SJCRH30 (cell line): ENCODE measurements at places on chromosomes 2 and 18. TPM values are rescaled to one million over a fixed set of nuclear protein-coding genes. Genes with fewer than 3 reads are reported as not detected.
A peak's percentile ranks its signal among the peaks of the same experiment; 100 is the strongest.

DNA sequence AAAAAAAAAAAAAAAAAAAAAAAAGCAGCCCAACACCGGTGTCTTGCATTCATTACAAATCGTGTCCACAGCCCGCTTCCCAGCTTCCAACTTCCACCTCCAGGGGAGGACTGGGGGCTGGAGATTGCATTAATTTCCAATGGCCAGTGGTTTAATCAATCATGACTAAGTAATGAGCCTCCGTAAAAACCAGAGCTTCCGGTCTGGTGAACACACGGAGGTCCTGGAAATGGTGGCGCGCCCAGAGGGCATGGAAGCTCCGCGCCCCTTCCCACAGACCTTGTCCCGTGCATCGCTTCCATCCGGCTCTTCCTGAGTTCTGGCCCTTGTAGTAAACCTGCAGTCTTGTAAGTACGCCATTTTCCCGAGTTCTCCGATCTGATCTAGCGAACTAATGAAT lies 43.6 kb downstream of the EEF1B2 start:
- no peaks in the 10 kb centered on the region for H3K27me3 ChIP-seq
- H3K4me1 ChIP-seq, result no peaks in the 10 kb centered on the region
- H3K27ac ChIP-seq, result no peak overlapping the region
- DNase-seq, result no peak
- no peak overlapping the region for H3K4me3 ChIP-seq

- no peaks in the 10 kb centered on the region for H3K36me3 ChIP-seq
- H3K27me3 ChIP-seq, result no peaks in the 10 kb centered on the region
- no peak overlapping the region for H3K4me3 ChIP-seq
Measured at GRCh38 chr18:75238100-75238499, 27.5 kb downstream of the TSHZ1 start.

- H3K27ac ChIP-seq, result no peak overlapping the region
- H3K36me3 ChIP-seq, result no peaks in the 10 kb centered on the region
- no peak overlapping the region for H3K4me3 ChIP-seq
Measured at GRCh38 chr2:239025096-239025801, 177.4 kb downstream of the TWIST2 start.

- H3K4me3 ChIP-seq, result no peak overlapping the region
- no peaks in the 10 kb centered on the region for H3K36me3 ChIP-seq
- H3K27me3 ChIP-seq, result no peaks in the 10 kb centered on the region
- DNase-seq, result no peak
Measured at GRCh38 chr18:80178935-80179818, 68.1 kb downstream of the PARD6G start.

DNA sequence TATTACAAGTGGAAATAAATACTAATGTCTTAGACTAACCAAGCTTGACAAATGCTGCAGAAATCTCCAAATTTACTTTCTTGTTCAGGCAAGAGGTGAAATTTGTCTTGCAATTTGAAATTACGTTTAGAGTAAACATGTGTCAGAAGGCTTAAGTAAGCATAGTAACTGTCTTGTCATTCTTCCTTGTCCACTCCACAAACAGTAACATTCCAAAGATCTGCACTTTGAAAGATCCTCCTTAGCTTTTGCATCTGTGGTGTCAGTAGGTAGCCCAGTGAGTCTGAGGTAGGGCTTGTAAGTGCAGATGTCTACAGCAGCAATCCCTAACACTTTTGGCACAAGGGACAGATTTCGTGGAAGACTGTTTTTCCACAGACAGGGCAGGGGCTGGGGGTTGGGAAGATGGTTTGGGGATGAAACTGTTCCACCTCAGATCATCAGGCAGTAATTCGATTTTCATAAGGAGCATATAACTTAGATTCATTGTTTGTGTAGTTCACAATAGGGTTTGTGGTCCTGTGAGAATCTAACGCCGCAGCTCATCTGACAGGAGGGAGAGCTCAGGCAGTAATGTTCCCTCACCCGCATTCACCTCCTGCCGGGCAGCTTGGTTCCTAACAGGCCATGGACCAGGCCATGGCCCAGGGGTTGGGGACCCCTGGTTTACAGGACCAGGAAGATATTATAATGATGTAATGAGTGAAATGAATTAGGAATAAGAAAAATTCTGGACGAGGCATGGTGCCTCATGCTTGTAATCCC lies 18.6 kb downstream of the RASGRP3 start:
- no peaks in the 10 kb centered on the region for H3K27me3 ChIP-seq
- no peak overlapping the region for H3K4me3 ChIP-seq
- H3K27ac ChIP-seq, result no peak overlapping the region
- H3K36me3 ChIP-seq, result no peaks in the 10 kb centered on the region
- no peak for DNase-seq

- no peak overlapping the region for H3K4me3 ChIP-seq
- no peaks in the 10 kb centered on the region for H3K27me3 ChIP-seq
- no peaks in the 10 kb centered on the region for H3K36me3 ChIP-seq
- H3K27ac ChIP-seq, result no peak overlapping the region
Measured at GRCh38 chr18:72444798-72445155, 99.4 kb downstream of the CBLN2 start.

DNA sequence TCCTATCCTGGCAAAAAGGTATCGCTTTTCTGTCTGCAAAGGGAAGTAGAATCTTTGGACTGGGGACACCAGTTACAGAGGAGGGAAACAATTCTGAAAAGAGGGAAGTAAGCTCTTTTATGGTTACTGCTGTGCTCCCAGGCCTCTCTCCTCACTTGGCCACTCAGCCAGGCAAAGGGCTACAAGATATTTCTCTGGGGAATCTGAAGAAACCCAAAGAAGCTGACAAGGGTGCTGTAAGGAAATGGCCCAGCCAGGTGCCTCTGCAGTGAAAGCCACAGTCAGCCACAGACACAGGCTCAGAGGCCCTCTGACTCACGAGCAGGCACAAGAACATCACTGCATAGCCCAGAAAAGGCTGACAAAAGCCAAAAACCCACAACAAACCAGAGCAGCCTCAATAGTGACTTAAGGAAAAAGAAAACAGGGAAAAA lies 5.8 kb downstream of the HDLBP start:
- no peak for DNase-seq
- H3K27ac ChIP-seq, result no peak overlapping the region
- H3K4me1 ChIP-seq, result no peaks in the 10 kb centered on the region

DNA sequence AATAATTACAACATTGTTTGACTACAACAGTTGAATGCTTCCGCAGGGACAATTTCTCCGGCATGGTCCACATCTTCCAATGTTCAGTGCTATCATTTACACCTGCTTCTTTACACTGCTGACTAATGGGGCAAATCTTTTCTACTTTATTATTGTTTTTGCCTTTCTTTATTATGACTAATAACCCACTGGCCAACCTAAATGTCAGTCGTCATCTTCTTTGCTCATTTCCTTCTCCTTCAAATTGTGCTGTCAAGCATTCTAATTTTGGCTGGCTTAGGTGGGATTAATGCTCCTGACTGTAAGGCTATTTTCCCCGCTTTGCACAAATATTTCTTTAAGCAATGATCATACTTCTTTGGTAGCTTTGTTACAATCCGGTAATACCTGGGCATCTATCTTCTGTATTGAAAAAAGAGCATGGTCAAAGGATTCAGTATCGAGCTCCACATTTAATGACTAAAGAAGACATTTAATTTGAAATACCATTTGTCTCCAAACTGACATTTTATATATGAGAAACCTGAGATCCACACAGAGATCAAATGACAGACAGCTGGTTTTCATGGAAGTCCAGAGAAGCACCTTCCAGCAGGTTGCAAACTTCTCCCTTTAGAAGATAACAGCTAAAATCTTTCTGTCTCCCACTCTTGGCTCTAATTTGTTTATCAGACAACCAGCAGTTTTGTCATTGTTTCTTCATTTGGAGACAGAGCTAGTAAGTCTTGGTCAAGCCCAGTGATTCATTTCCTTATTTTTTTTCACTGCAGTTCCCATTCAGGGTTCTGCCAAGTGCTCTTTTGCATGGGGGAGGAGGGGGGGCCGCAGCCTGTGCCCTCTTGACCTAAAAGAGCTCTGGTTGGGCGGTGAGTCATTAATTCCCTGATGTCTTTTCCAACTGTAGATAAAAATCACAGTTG lies 132.9 kb downstream of the SOCS6 start:
- no peak overlapping the region for H3K27ac ChIP-seq
- H3K4me3 ChIP-seq, result no peak overlapping the region
- H3K36me3 ChIP-seq, result no peaks in the 10 kb centered on the region
- no peaks in the 10 kb centered on the region for H3K27me3 ChIP-seq
- H3K4me1 ChIP-seq, result 0 out of 2 replicates have a peak, but pooled peaks cover 5% of the 10 kb centered on the region
- DNase-seq, result peak; percentile 21

DNA sequence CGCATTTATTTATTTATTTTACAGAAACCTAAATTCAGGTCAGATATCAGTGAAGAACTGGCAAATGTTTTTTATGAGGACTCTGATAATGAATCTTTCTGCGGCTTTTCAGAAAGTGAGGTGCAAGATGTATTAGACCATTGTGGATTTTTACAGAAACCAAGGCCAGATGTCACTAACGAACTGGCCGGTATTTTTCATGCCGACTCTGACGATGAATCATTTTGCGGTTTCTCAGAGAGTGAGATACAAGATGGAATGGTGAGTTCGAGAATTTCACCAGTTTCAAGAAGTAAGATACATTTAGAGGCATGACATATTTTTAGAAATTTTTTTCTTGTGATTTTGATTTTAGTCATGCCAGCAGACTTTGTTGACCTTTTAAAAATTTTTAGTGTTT lies 4.6 kb downstream of the CDCA7 start:
- no peak overlapping the region for H3K27ac ChIP-seq
- no peak overlapping the region for H3K4me3 ChIP-seq
- no peaks in the 10 kb centered on the region for H3K27me3 ChIP-seq
- peaks cover 41% of the 10 kb centered on the region for H3K36me3 ChIP-seq
- no peak for DNase-seq

GRCh38 chr18:27073404-27073830 lies 111.7 kb downstream of the CHST9 start:
- H3K4me3 ChIP-seq, result no peak overlapping the region
- H3K36me3 ChIP-seq, result no peaks in the 10 kb centered on the region
- no peak for DNase-seq
- H3K4me1 ChIP-seq, result no peaks in the 10 kb centered on the region
- no peaks in the 10 kb centered on the region for H3K27me3 ChIP-seq
- no peak overlapping the region for H3K27ac ChIP-seq

DNA sequence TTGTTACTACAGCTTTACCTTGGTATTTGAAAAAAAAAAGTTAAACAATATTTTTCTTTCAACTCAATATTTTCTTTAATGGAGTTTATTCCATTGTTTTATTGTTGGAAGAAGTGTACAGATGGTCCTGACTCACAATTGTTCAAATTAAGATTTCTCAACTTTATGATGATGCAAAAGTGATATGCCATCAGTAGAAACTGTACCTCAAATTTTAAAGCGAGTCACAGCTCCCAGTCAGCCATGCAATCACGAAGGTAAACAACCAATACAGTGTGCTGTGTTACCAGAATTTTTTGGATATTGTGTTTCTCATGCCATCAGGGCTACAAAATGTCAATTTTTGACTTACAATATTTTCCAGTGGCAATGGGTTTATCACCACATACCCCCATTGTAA lies 54.0 kb upstream of the COL5A2 start:
- H3K4me1 ChIP-seq, result no peaks in the 10 kb centered on the region
- no peak for DNase-seq
- no peaks in the 10 kb centered on the region for H3K36me3 ChIP-seq
- H3K27me3 ChIP-seq, result no peaks in the 10 kb centered on the region
- H3K27ac ChIP-seq, result no peak overlapping the region

- H3K36me3 ChIP-seq, result no peaks in the 10 kb centered on the region
- H3K27me3 ChIP-seq, result no peaks in the 10 kb centered on the region
- no peak overlapping the region for H3K27ac ChIP-seq
- H3K4me3 ChIP-seq, result no peak overlapping the region
Measured at GRCh38 chr2:106977717-106978116, 91.8 kb upstream of the ST6GAL2 start.

- no peaks in the 10 kb centered on the region for H3K27me3 ChIP-seq
- H3K36me3 ChIP-seq, result no peaks in the 10 kb centered on the region
- H3K27ac ChIP-seq, result no peak overlapping the region
Measured at GRCh38 chr2:211084352-211084751, 528.0 kb downstream of the CPS1 start.

DNA sequence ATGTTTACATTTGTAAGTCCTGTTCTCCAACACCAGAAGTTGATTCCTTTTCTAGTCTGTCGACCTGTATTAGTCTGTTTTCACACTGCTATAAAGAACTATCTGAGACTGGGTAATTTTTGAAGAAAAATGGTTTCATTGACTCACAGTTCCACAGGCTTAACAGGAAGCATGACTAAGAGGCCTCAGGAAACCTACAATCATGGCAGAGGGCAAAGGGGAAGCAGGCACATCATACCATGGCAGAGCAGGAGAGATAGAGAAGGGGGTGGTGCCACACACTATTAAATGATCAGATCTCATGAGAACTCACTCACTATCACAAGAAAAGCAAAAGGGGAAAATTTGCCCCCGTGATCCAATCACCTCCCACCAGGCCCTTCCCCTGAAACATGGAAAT lies 112.8 kb upstream of the MAP3K20 start:
- H3K27ac ChIP-seq, result no peak overlapping the region
- no peaks in the 10 kb centered on the region for H3K27me3 ChIP-seq
- no peak for DNase-seq
- H3K4me3 ChIP-seq, result no peak overlapping the region
- no peaks in the 10 kb centered on the region for H3K4me1 ChIP-seq

GRCh38 chr2:46267616-46268015 lies 29.6 kb upstream of the EPAS1 start:
- no peaks in the 10 kb centered on the region for H3K36me3 ChIP-seq
- DNase-seq, result no peak
- peaks cover 18% of the 10 kb centered on the region for H3K4me1 ChIP-seq
- no peaks in the 10 kb centered on the region for H3K27me3 ChIP-seq

GRCh38 chr2:187034434-187034833 lies 185.5 kb upstream of the ZSWIM2 start:
- no peak overlapping the region for H3K27ac ChIP-seq
- H3K27me3 ChIP-seq, result no peaks in the 10 kb centered on the region
- H3K4me1 ChIP-seq, result no peaks in the 10 kb centered on the region
- no peak overlapping the region for H3K4me3 ChIP-seq

DNA sequence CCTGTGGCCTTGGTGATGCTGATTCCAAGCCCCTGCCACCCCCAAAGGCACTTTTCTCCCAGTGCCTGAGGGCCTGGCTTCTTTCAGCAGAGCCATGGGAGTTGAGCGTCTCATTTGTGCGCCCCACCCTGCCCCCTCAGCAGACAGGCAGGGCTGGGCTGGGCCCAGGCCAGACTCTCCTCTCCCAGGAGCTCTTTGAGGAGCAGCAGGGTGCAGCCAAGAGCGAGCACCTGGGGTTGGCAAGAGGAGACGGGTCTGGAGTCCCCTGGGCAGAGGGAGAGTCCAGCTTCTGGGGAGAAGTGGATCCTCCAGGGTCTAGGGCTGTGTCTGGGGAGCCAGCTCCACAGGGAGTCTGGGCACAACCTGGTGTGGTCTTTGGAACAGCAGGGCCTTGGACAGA lies 21.2 kb downstream of the NPPC start:
- H3K4me1 ChIP-seq, result no peaks in the 10 kb centered on the region
- peaks cover 5% of the 10 kb centered on the region; the same call in 1 of the 2 replicates for H3K27me3 ChIP-seq
- no peaks in the 10 kb centered on the region for H3K36me3 ChIP-seq
- H3K27ac ChIP-seq, result no peak overlapping the region
- no peak overlapping the region for H3K4me3 ChIP-seq
- no peak for DNase-seq

The CIAO1 gene
- total RNA-seq, result 59.2 and 59.9 TPM in 2 replicates

The LRP2 gene
- total RNA-seq, result 0.03 TPM in 1 of 2 replicates, not detected in the other

The RTKN gene
- 47.4 and 50.4 TPM in 2 replicates for total RNA-seq

The IL36A gene
- not detected in 2 replicates for total RNA-seq

The ESPNL gene
- 2.6 and 3.1 TPM in 2 replicates for total RNA-seq

The HOXD1 gene
- 0.06 TPM in 1 of 2 replicates, not detected in the other for total RNA-seq
